ENCODE measurements at places on chromosomes 4 and X. TPM values are rescaled to one million over a fixed set of nuclear protein-coding genes. Genes with fewer than 3 reads are reported as not detected.
A peak's percentile ranks its signal among the peaks of the same experiment; 100 is the strongest.

REELD1 gene
- not detected for total RNA-seq

GRCh38 chr4:107592519-107592918 lies 127.5 kb downstream of the PAPSS1 start:
- no peak for DNase-seq

DNA sequence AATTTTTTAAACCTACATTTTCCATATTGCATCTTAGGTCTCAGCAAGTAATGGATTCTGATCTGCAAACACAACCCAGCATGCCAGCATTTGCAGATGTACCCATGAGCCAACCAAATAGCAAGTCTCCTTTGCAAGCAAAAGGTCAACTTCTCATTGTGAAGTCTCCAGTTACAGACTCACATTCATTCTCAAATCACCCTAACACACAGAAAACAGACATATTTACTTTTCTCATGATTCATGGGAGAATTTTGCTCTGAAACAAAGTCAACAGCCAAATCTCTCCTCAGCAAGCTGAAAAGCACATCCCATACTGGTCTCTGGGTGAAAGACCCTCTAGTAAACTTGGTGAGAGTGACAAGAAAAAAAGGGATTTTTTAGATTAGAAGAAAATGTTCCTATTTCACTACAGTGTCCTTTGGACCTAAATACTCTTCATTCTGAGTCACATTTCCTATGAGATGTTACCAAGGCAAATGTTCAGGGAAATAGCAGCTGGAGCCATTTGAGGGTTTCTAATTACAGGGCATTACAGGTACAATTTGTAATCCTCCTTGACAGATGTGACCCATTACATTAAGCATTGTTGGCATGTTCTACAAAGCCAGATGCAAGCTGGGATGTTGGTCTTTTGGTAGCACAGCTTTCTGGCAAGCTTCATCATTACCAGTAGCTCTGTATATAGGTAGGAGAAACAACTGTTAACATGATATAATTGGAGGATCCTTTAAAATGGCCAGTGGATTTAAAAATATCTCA lies 383.3 kb downstream of the SMARCA1 start:
- DNase-seq = peak; percentile 3

THAP6 gene
- total RNA-seq = 10.6 TPM

DNA sequence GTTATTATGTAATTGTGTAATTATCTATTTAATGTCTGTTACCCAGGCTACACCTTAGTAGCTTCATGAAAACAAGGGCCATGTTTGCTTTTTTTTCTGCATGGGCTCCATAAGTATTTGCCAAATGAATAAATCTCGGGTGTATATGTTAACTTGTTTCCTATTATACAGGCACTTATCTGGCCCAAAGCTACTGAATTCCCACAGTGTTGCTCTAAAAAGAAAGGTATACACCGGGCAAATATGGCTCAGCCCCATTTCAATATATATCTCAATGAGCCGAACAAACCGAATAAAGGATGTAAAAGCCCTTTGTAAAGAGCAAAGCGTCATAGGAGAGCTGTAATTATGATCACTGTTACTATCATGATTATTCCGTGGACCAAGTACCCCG lies 767 bp downstream of the PAQR3 start:
- peak; percentile 15 for DNase-seq

DNA sequence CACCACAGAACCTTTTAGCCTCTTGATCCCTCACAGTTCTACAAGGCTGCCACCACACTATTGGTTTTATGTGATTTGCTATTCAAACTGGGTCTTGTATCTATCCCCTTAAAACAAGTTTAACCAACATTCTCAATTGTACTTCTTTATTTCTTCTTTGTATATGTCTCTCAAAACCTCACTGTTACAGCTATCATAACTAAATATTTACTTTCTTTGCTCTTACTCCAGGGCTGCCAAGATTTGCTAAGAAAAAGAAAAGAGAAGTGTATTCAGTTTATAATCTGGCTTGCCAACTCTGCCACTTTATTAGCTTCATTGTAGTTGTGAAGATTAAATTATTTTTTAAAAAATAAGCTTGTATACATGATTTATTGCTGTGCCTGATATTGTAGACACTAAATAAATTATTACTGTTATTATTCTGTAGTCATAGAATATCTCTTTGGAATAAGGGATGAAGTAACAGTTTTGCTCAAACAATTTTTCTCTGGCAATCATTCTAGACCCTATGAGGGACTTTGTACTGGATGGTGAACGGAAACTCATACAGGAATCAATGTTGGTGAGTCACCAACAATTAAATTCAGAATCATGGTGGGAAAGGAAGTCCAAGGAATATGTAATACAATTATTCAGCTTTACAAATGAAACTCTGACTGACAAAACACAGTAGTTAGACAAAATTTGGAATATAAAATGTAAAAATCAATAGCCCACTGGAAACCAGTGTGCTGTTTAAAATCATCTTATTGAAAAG lies 127.1 kb upstream of the DCAF8L1 start:
- no peak for DNase-seq

DNA sequence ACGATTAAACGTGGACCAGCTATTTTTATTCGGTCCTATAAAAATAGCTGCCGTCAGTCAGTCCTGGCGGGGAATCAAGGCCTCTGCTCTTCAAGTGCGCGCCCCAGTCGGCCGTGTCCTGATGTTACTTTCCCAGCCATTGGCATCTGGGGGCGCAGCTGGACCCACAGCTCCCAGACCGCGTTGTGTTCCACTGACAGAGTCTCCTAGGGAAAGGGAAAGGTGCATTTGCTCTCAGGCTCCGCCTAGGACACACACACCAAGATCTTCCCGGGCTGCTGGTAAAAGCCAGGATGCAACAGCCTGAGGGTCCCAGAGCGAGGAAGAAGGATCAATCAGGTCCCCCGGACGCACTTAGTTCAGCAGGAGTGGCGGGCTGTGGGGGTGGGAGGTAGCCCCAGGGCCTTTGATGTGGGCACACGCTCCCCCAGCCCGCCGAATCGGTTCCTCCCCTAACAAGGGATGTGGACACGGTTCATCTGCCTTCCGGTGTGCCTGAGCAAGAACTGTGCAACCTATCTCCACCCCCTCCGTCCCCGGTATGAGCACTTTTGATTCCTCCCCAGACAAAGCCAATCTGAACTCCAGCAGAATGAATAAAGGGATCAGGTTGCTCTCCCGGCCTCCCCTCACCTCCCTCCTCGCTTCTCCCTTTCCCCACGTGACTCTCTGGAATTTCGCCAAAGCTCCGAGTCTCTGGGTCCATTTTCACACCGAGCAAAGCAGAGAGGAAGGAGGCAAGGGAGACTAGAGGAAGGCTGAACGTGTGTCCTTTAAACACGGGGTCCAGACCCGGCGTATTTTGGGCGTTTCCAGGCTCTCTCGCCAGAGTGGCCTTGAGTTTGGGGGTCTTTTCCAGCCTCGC lies 626 bp upstream of the FRAS1 start:
- DNase-seq = peak; percentile 85

GRCh38 chrX:40867352-40867751 lies 132.0 kb upstream of the MED14 start:
- peak; percentile 85 for DNase-seq

FAM47A gene
- not detected for total RNA-seq

PHKA1 gene
- 4.0 TPM for total RNA-seq

GRCh38 chr4:83981156-83981555 lies 445.2 kb downstream of the GPAT3 start:
- DNase-seq = no peak

- peak; percentile 57 for DNase-seq
Observed at GRCh38 chr4:128751354-128751753, 58.1 kb upstream of the JADE1 start.

GRCh38 chr4:152609481-152609880 lies 70.3 kb downstream of the TMEM154 start:
- DNase-seq = no peak

GRCh38 chr4:119697887-119698393 lies 69.3 kb upstream of the PDE5A start:
- DNase-seq = no peak

DNA sequence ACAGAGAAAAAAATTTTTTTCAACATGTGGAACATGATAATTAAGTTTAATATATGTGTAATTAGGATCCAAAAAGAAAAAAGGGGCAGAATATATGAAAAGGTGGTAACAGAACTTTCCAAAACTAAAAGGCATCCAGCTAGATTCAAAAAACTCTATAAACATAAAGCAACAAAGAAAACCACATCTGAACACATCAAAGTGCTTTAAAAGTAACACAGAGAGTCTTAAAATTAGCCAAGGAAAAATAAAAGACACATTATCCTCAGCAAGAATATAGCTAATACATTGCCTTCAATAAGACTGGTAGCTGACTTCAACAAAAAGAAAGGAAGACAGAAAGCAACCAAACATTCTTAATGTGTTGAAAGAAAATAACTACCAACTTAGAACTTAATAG lies 8.2 kb downstream of the CLOCK start:
- DNase-seq = no peak

DNA sequence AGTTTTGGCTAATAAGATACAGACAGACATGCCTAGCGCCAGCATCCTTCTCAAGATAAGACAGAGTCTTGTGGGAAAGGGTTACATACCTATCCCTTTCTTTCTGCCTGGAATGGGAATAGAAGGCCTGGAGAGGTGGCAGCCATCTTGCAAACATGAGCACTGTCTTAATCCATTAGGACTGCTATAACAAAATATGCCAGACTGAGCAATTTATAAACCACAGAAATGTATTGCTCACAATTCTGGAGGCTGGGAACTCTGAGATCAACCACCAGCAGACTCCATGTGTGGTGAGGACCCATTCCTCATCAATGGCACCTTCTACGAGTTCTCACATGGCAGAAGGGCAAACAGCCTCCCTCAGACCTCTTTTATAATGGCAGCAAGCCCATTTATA lies 26.5 kb upstream of the NEIL3 start:
- DNase-seq = no peak

DNA sequence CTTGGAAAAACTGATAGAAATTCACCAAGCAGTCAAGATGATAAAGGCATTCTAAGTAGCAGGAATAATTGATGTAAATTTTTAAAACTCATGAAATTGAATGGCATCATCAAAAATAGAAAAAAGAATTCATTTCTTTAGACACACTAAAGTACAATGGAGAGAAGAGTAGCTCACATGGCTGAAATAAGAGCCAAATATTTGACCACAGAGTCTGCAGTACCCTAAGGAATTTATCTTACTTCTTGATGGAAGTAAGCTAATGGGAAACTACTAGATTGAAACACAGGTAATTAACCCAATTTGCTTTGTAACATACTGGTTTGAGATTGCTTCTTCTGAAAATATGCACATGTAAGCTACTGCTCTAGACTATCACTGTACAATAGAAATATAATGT lies 70.8 kb upstream of the GPM6A start:
- no peak for DNase-seq

DNA sequence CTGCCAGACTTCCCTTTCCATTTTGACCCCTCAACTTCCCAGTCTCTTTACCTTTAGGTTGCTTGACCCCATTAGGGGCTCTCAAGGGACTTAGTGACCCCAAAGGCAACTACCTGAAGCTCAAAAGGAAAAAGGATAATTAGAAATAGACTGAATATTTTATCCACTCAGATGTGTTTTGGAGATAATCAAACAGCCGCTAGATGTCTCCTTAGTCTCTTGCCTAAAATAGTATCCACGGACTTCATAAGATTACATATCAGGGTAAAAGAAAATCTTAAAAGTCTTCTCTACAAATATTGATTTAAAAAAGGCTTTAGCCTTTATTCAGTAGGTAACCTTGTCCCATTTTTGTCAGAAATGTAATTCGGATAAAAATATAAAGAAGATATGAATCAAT lies 21.0 kb upstream of the RHOXF2 start:
- DNase-seq = no peak

DNA sequence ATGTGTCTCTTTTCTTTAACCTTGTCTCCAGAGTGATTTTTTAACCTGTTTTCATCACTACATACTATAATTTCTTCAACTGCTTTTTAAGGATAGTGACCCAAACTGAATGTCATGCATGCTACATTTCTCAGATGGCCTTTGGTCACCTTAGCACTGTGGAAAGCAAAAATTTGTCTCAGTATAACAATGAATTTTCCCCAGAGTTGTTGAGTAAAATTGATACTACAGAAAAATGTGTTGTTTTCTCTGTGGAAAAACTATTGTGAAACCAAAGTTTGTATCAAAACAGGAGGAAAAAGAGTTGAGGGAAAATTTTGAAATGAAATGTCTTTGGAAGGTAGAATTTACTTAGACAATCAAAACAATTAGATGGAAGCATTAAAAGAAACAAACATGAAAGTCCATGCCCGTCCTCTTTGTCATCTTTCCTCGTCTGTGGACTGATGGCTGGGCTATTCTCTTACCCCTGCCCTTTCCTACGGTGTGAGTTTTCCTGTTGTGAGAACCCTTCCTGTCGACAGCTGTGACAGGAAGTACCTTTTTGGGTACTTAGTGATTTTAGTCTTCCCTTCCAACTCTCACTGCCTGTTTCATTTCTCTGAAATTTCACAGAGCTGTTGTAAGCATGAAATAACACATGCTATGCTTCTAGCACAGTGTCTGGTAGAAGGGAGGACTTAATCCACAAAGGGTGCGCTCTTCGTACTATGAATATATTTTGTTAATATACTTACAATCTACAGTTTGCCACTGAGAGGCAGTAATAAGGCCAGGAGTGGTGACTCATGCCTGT lies 50.8 kb downstream of the LRP2BP start:
- no peak for DNase-seq

DNA sequence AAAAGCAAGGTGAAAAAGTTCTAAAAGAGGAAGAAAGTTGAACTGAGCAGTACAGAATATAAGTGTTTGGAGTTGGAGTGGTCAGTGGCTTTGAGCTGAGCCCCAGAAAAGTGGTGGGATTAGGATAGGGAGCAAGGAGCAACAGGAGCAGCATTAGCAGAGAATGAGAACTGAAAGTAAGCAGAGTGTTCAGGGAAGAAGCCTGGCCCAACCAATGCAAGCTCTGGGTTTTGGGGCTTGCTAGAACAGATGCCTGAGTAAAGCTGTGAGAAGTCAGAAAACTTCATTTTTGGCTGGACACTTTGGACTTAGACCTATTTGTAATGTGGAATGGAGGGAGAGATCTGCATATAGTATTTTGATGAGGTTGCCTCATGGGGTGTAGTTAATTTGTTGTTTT lies 17.8 kb downstream of the JADE1 start:
- DNase-seq = no peak

DNA sequence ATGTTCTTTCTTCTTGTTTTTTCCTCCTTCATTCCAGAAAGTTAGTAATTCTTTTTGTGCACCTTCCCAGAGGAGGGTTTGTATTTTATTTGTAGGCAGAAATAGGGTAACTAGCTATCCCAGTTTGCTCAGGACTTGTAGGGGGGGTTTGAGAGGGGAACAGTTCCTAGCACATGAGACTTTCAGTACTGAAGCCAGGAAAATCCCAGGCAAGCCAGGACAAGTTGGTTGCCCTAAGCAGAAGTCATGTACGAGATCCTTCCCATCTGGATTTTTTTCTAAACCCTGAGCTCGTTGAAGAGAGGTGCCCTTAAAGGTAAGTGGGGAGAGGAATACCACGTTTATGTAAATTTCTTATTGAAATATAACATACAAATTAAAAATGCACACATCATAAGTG lies 15.6 kb upstream of the TAB3 start:
- no peak for DNase-seq

- peak; percentile 53 for DNase-seq
Observed at GRCh38 chr4:47668810-47669408, 169.0 kb downstream of the CORIN start.

Data from renal cortical epithelial cell (primary cell).